AML-193 (cell line): ENCODE measurements at places on chromosomes 2 and 18.

DNA sequence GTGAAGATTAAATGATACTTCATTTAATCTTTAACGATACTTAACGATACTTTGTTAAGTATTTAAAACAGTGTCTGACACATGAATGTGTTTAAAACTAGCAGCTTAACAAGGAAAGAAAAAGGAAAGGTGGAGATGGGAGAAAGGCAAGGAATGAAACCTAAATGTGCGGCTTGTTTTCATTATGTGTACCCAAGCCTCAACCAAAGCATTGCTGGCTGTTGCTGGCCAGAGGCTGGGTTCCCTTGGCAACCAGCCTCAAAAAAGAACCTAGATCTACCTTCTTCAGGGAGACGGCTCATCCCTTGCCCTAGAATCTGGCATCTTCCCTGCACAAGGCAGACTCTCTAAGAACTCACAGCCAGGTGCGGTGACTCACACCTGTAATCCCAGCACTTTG, 13.8 kb upstream of the PCBP1 start:
- DNase-seq: no peak

GRCh38 chr2:218745559-218746469, 35.2 kb downstream of the TTLL4 start:
- DNase-seq: no peak

DNA sequence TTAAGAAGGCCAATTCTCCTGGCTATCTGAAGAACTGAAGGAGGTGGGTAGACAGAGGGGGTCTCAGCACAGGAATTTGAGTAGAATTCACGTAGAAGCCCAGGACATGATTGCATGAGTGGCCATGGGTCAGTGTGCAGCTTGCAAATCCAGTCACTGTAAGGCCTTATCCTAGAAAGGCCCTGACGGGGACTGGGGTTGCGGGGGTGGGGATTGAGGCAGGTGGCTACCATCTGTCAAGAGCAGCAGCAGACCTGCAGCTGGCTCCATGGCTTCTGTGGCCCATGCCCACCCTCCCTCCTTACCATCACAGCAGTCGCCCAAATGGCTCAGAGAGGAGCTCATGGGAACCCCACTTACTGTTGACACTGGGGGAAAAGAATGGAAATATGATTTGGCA, 34.6 kb upstream of the SLC14A1 start:
- DNase-seq: no peak

GRCh38 chr18:35289727-35290093, 319 bp downstream of the ZSCAN30 start:
- no peak for DNase-seq

- DNase-seq: no peak
Measured at GRCh38 chr18:22681908-22682307, 251.2 kb upstream of the RBBP8 start.

DNA sequence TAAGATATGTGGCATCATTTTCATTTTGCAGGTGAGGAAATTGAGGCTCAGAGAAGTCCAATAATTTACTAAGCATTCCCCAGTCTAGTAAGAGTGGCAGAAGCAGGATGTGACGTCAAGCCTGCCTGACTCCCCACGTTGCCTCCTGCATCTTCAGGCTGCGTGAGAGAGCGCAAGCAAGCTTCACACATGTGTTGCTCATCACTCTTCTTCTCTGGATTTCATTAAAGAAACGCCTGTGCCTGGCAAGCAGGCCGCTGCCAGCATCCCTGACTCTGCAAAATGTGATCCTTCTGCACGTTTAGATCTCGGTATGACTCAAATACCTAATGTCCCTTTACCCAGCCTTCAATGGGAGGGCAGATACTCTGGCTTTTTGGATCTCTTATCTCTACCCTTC, 96.8 kb downstream of the PRKCE start:
- no peak for DNase-seq

GRCh38 chr2:112143150-112143549, 5.0 kb downstream of the FBLN7 start:
- DNase-seq: no peak

- DNase-seq: no peak
Measured at GRCh38 chr2:235740821-235741220, 247.0 kb downstream of the AGAP1 start.

- no peak for DNase-seq
Measured at GRCh38 chr2:32773448-32773808, 145.6 kb downstream of the TTC27 start.

DNA sequence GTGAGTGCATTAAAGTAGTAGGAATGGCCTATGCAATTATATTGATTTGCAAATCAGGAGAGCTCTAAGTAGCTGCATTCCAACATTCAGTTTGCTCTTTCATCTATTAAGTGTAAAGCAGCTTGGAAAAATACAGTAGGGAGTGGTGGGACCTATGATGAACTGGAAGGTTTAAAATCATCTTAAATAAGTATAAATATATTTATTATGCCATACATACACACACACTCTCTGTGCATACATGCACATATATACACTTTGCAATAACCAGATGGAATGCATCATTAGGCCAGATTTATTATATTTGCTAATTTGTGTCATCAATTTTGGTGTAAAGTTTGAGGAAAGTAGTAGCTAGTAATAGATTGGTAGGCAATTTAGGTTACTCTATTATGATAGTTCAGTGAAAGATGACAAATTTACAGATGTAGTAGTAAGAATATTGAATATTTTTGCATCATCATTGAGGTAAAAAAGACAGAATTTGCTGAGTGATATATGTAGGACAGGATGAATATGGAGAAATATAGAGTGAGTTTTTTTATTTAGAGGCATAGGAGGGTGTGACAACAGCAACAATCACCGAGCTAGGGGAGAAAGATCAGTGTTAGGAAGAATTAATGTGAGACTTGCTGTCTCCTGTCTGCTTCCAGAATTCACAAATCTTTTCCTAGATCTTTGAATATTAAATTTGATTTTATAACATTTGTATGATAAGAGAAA, 961.0 kb upstream of the CDH2 start:
- no peak for DNase-seq

GRCh38 chr2:101766871-101767739, 69.6 kb downstream of the MAP4K4 start:
- DNase-seq: no peak

- DNase-seq: no peak
Measured at GRCh38 chr2:225006730-225007129, 35.5 kb downstream of the DOCK10 start.

- DNase-seq: no peak
Measured at GRCh38 chr2:95353055-95353575, 49.4 kb upstream of the FAHD2A start.

- DNase-seq: no peak
Measured at GRCh38 chr2:2256011-2256410, 75.1 kb downstream of the MYT1L start.

GRCh38 chr2:111702119-111702803, 181.7 kb downstream of the ANAPC1 start:
- DNase-seq: peak; percentile 62

GRCh38 chr2:137249463-137250130, 484.3 kb downstream of the THSD7B start:
- no peak for DNase-seq

GRCh38 chr2:73700131-73700611, 37.0 kb downstream of the TPRKB start:
- DNase-seq: peak; percentile 10

DNA sequence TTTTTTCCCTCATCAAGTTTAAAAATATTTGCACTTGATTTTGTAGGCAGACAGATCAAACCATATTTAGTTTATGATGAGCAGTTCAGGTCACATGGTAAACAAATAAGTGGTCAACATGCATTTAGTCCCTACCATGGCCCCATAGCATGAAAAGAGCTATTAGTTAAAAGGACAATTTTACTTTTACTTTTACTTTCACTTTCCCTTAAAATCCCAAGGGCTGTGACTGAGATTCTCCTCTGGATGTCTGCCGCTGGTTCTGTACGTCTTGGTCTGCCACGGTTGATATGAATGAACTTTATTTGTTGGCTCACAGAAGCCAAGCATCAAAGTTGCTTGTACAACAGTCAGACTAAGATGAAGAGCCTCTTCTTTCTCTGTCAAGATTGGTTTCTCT, 626.2 kb upstream of the CDH7 start:
- DNase-seq: no peak

DNA sequence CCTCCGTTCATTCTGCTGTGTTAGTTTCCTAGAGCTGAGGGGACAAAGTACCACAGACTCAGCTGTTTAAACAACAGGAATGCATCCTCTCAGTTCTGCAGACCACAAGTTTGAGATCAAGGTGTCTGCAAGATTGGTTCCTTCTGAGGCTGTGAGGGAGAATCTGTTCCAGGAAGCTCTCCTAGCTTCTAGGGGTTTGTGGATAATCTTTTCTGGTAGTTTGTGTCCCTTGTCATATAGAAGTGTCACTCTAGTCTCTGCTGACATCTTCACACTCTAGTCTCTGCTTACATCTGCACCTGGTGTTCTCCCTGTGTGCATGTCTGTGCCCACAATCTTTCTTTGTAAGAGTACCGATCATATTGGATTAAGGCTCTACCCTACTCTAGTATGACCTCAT, 581.8 kb downstream of the RNF144A start:
- no peak for DNase-seq

GRCh38 chr18:62280786-62281185, 44.3 kb upstream of the TNFRSF11A start:
- no peak for DNase-seq

DNA sequence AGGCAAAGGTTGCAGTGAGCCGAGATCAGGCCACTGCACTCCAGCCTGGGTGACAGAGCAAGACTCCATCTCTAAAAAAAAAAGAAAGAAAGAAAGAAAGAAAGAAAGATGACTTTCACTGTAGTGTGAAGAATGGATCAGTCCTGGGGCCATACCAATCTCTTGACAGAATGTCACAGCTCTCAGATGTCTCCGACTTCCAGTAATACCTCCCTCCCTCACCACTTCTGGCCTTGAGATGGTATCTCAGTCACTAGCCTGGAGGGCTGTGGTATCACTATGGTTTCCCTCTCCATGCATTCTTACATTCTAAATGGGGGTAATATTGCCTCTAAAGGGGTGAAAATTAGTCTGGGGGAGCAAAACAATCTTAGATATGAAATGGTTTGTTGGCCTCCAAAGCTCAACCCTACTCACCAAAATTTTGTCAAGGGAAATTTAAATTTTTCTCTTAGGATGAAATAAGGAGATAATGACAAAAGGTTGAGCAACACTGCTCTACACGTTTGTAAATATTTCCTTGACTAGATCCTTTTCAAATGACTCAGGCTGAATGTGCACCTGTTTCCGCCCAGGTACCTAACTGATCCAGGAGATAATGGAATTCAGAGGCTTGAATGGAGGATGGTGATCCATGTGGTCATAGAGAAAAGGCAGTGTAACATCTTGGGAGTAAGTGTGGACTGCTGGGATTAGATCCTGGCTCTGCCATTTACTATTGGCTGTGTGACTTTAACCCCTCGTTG, 19.9 kb upstream of the SPRED2 start:
- no peak for DNase-seq
